Cortex of kidney (tissue), 1 donor: ENCODE measurements at places on chromosomes 2 and 18.

DNA sequence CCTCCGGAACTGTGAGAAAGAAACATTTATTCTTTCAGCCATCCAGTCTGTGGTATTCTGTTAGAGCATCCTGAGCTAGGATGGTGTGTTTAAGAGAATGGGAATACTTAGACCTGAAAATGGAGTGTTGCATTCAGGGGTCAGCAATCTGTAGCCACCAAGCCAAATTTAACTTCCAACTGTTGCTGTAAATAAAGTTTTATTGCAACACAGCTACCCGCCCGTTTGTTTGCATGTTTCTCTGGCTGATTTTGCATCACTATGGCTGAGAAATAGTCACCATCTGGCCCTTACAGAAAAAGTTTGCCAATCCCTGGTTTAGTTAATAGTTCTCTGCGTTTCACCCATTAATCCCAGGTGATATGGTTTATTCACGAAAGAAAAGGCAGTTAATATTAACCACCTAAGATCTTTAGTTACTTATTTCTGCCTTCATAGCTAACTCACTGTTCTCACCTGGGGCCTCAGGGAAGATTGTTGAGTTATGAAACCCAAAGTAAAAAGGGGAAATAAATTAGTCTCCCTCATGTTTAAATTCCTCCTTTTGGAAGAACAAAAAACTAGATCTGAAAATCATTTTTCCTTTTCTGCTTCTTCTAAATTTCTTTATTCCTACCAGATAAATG, 9.5 kb upstream of the CYS1 start:
- no peak for DNase-seq

DNA sequence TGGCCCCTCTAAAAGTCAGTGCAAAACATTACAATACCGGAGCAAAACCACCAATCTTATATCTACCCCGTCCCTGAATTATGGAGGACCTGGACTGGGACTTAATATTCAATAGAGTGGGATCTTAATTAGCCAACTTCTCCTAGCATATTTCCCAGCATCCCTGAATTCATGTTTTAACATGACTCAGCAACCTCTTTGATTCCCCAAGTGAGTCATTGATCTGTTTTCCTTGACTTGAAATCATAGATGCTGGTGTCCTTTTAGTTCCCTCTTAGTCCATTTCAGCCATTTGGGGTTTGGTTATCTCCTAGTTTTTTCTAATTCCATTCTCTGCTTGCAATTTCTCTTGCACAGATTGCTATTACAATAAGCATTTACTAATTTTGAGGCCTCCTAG, 677.7 kb upstream of the CELF4 start:
- no peak for DNase-seq

GRCh38 chr2:73350035-73350691, 35.5 kb upstream of the ALMS1 start:
- no peak for DNase-seq

DNA sequence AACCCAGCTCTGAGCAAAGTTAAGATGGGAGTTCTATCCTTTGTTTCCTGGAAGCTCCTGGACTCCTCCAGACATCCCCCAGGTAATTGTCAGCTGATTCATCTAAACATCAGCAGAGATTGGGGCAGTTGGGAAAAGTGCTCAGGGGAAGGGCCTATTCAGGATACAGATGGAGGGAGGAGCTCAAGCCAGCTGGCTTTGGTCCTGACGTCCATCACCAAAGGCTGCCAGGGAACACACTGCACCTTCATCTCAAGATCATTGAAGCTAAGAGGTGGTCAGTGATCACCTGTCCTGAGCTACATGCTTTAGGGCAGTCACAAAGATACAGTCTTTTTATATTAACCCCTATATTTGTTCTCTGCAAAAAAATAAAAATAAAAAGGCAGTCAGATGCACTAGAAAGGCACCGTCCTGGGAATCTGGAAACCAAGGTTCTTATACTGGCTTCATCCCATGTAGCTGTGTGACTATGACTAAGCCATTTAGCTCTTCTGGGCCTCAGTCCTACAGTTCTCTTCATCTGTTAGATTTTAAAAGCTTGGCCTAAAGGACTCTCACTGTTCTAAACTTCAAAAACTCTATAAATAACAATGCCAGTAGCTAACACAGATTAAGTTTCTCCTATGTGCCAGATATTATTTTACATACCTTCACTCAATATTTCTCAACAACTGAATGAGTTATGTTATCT, 446.5 kb downstream of the BCL11A start:
- DNase-seq, result no peak

- DNase-seq, result no peak
Measured at GRCh38 chr2:47493317-47494035, 90.5 kb downstream of the MSH2 start.

DNA sequence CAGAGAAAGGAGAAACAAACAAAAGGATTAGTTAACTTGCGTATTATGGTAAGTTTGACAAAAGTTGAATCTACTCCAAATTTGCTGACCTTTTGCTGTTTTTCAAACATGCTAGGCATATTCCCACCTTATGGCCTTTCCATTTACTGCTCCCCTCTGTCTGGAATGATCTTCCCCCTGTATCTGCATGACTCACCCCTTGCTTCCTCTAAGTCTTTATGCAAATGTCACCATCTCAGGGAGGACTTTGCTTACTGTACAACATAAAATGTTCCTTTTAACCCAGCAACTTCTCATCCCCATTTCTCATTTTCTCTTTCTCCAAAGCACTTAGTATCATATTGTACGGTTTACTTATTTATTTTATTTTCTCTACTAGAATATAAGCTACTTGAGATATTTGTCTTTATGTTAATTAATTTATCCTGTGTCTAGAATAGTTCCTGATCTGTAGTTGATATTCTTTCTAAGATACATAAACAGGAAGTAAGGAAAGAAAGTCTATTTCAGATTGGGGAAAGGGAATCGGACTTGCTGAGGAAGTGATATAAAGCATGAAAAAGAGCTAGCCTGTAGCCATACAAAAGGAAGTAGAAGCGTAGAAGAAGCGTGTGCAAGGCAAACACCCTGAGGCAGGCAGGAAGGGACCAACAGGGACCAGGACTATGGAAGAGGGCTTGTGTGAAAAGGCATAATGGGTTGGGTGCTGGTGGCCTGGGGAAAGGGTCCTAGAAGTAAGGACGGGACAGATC, 144.9 kb upstream of the ERBB4 start:
- no peak for DNase-seq

DNA sequence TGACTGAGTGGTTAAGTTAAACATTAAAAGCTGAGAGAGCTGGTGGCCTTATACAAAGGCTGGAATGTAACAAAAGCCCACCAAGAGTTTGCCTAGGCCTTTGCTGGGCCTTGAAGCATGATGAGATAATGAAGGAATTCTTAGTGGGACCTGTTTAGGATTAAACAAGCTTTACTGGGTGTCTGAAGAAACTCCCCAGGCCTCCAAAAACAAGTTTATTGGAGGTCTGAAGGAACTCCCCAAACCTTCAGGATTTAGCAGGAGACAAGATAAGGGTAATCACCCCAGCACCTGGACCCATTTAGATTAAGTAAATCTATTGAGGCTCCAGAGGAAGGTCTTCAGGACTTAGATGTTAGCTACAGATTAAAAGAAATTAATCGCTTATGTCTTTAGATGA, 18.7 kb downstream of the PCARE start:
- DNase-seq, result no peak

DNA sequence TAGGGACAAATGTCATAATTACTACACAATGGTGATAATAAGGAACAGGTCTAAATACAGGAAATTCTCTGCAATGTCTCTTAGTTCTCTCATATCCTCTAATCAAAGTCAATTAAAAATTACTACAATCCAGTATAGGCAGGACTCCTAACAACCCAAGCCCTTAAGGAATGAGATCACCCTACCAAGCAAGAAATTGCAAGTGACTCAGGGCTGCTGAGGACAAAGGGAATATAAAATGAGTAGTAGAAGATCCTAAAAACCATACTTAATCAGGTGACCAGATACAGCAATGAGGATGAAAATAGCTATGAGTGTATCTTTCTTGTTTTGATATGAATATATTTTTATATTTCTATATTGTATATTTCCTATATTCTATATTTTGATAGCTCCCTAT, 250.0 kb upstream of the DCC start:
- no peak for DNase-seq

- DNase-seq, result no peak
Measured at GRCh38 chr2:12918835-12919445, 202.2 kb downstream of the TRIB2 start.

GRCh38 chr2:139155991-139156390, 375.8 kb upstream of the NXPH2 start:
- no peak for DNase-seq

- no peak for DNase-seq
Measured at GRCh38 chr2:236790963-236791362, 221.3 kb downstream of the ACKR3 start.

GRCh38 chr2:60468382-60469085, 84.9 kb downstream of the BCL11A start:
- no peak for DNase-seq

GRCh38 chr2:4507661-4508060, 804.3 kb downstream of the DCDC2C start:
- no peak for DNase-seq

- DNase-seq, result no peak
Measured at GRCh38 chr2:61707984-61708852, 145.6 kb downstream of the FAM161A start.

DNA sequence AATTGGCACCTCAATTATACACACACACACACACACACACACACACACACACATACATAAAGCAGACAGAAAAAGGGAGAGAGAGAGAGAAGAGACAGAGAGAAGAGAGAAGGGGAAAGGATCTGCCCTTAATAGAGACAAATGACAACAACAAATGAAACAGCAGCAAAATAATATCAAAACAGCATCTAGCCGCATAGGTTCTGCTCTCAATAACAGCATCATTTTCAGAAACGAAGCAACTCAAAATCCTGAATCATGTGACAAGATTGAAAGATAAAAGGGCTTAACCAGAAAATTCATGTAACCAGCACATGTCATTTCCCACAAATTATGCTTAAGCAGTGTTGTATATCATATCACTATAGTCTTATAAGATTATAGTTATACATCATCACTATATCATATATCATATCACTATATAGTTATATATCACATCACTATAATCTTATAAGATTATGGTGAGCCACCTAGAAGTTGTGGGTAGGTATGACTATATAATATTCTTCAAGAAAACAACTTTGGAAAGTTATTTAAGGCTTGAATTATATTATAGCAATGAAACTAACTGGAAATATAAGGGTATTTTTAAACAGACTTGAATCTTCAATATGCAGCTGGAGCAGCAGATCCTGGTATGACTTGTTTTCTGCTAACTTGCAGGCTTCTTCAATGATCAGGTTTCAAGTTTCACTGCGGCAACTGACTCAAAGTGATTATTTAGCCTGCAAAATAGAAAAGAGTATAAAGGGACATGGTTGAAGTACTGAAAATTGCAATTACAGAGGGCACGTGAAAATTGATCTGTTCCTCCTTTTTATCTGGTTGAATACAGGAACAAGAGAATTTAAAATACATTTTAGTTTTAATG, 16.1 kb upstream of the VPS54 start:
- DNase-seq, result no peak

DNA sequence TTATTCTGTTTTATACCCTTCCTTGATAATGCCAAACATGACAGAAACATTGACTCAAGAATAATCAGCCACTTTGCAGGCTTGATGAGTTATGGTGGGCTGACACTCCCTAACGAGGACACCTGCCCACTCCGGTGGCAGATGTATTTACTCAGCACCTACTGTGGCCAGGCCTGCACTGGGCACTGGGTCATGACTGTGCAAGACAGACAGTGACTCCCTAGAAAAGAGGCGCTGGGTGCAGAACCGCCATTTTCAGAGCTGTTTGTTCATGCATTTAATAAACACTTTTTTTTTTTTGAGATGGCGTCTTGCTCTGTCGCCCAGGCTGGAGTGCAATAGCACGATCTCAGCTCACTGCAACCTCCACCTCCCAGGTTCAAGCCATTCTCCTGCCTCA, 32.5 kb downstream of the SNED1 start:
- DNase-seq, result no peak

DNA sequence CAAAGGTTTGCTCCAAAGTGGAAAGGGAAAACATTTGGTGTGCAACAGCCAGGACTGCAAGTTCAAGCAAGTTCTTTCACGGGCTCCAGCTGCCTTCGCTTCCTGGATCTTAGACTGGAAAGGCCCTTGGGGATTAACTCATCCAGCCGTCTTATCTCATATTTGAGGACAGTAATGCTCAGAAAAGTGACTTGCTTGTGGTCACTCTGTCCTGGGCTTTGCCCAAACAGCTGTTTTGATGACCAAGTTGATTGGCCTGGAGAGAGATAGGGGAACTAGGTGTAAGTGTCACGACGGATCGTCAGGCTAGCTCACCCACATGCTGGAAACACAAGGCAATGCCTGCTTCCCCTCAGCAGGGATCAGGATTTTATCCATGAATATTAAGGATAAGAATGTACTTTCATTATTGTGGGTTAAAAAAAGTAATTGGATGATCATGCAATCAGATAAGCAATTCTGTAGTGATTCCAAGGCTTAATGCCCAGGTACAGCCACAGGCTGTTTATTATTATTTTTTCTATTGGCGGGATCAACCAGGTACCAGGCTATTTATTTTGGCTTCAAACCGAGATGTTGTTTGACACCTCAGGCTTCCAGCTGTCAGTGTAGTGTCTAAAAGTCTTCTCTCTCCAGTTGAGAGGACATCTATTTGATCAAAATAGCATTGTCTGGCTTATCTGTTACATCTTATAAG, 162.5 kb upstream of the EPAS1 start:
- no peak for DNase-seq

- DNase-seq, result no peak
Measured at GRCh38 chr2:36356298-36356989, 866 bp downstream of the CRIM1 start.

DNA sequence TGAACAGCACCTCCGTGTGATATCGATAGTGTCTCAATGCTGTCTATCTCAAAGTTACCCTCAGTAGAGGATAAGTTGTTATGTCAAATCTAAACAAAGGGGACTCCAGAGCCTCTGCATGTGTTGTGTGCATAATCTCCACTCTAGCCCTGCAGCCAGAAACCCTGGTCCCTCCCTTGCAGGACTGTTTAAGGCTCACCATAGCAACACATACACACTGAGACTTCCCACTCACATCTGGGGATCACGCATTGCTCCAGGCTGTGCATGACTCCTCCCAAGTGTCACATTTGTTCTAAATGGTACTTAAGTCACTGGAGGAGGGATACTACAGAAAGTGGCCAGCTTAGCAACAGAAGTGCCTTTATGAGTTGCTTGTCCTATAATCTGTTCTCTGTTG, 258.6 kb upstream of the CRIM1 start:
- DNase-seq, result no peak

GRCh38 chr2:113098532-113098931, 28.9 kb upstream of the IL1RN start:
- no peak for DNase-seq

GRCh38 chr2:926896-927295, 23.8 kb upstream of the SNTG2 start:
- no peak for DNase-seq
